ENCODE measurements at places on chromosomes 7 and 10.

- DNase-seq, result no peak
Observed at GRCh38 chr7:55156919-55157763, 138.3 kb downstream of the EGFR start.

- peak; percentile 2 for DNase-seq
Observed at GRCh38 chr10:29734962-29735627, 100.3 kb upstream of the SVIL start.

- no peak for DNase-seq
Observed at GRCh38 chr7:102260856-102261255, 25.8 kb upstream of the SH2B2 start.

GRCh38 chr7:87475359-87476178 lies at the start of gene ABCB4:
TSS of gene ABCB4 (minus strand) at chr7:87475680. CDS start at chr7:87475465, 215 bp downstream.
- DNase-seq, result no peak

DNA sequence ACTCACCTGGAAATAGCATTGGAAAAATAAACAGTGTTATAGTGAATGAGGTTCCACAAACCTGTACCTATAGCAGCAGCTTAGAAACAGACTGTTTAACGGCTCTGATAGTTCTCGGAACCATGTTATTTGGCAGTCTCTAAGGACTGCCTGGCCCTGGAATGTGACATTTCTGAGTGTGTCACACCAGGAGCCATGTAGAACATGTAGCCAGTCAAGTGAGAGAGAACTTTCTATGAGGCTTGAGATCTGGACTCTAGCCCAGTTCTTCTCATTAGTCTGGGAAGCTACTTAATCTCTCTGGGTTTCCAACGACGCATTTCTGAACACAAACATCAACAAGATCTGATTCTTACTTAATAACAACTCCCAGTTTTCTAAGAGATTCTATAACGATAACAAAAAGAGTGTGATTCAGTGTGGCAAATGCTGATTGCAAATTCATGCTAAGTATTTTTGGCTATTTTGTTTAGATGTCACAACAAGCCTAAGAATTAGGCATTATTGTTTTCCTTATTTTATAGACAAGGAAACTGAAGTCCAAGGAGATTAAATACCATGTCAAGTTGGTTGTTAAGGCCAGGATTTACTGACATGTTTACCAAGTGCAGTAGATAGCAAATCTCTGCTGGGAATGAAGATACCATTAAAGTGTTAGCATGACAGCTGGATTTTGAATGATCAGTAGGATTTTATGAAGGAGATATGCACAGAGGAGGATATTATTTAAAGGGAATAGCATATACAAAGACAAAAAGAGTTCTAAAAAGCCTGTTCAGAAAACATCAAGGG lies 47.2 kb downstream of the APBB1IP start:
- no peak for DNase-seq

DNA sequence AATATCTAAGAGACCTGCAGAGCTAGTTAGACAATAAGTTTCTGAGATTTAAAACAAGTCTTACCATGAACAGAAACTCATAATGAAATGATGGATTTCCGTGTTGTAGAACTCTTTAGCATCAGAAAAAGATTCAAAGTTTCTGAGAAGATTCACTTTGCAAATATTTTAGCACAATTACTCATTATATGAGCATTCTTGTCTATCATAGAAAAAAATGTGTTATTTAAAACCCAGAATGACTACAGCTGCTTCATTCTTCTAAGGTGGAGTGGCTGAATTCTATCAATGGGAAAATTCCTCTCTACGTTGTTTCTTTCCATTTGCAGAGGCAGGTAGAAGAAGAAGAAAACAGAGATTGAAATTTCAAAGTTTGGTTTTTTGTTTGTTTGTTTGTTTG lies 21.0 kb upstream of the RALA start:
- DNase-seq, result no peak

DNA sequence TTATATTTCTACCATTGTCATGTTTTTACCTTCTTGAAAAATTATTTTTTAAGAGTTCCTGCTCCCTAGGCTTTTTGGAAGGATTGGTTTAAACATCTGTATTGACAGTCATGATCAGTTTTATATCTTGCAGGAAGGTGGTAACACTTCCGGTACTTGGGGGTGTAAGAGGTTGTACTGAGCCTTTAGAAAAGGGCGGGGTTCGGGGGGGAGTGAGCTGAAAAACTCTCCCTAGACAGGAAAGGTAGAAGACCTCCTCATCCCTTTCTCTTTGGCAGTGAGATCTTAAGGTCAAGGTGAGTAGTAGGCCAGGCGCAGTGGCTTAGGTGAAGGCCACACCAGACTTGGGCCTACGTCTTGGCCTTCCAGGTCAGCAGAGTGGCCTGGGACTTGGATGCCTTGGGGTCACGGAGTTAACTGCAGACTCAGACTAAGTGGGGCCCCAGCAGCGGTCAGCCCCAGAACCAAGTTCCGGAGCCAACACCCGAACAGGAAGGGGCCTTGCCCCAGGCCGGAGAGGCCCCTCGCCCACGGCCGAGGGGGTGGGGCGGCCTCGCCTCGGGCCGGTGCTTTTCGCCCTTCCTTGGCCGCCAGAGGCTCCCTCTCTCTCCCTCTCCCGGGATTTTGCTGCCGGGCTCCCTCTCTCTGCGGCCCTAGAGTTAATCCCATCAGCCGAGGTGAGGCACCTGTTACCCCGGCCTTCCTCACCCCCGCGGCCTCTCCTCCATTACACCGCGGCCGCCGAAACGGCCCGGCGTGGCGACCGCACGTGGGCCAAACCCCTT lies at the start of gene PPP1R9A:
Gene PPP1R9A (plus strand): TSS at position 569 of the 785 bp plus-strand sequence. CDS start 2,520 bp downstream, outside the sequence.
- DNase-seq, result peak; percentile 72

- no peak for DNase-seq
Observed at GRCh38 chr10:43698156-43698555, 49.5 kb upstream of the ZNF32 start.

GRCh38 chr10:35503578-35503977 lies 101.6 kb upstream of the GJD4 start:
- no peak for DNase-seq

DNA sequence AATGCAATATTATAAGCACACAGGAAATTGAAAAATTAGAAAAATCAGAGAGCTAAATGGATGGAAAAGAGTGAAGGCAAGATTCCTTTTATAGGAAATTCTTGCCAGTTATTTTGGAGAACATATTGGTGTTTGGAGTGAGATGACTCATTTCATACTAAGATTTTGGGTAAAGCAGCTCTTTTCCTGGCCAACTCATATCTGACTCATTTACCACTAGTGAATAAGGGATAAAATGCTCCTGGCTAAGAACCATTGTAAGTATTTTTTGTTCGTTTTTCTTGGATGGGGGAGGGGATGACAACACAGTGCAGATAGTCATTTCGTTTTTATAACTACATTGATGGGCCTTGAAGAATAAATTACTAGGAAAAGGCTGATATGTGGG lies 139.3 kb downstream of the TWIST1 start:
- DNase-seq, result no peak

DNA sequence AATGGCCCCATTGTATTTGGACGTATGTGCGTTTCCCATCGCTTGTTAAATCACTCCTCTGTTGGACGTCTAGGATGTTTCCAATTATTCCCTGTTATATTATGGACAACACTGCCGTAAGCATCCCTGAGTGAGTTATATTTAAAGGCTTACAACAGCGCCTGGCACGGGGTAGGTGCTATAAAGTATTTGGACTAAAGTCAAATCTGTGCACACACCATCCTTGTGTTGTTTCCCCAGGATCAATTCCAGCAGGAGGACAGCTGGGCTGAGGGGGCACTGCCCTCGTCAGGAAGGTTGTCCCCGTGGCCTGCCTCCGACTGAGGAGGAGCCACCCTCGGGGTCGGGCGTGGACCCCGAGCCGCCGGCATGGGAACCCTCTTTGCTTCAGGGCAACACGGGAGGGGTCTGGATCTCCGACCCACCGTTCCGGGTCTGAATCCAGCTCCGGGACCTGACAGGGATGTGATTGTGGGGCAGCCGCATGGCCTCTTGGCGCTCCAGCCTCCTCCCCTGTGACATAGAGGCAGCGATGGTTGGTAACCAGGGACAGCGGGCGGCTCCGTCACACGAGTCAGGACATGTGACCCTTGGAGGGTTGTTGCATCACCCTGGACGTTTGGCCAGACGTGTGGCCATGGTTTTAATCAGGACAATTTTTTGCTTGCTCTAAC lies 1.5 kb upstream of the JAKMIP3 start:
- no peak for DNase-seq

DNA sequence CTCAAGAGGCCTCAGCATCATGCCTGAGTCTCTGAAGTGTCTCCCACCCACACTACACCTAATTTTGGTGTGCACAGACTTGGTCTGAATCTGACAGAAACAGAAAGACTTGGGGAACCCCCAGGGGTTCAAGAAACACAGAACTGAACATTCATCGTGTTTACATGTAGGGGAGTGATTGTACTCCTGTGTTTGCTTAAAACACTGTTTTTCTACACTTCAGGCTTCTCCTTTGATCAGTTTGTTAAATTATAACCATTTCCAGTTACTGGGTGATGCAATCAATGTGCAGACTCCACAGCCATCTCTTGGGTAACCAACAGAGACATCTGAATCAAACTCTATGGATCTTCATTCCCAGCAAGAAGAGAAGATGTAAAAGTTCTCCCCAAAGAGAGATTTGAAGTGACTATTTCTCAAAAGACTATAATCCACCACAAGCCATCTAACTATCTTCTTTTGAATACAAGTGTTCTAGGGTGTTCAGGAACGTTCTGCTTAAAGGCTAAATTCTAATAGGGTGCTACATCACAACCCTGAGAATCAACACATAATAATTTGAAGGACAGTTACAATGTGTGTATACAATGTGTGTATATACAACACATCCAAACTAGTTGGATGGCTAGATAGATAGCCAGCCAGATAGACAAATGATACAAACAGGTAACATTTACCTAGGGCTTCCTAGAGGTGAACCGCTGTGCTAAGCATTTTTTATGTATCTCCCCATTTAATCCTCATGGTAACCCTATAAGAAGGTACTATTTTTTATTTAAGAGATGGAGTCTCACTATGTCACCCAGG lies 34.2 kb downstream of the DNAJC12 start:
- no peak for DNase-seq

- no peak for DNase-seq
Observed at GRCh38 chr10:93629647-93630305, 17.4 kb downstream of the PDE6C start.

DNA sequence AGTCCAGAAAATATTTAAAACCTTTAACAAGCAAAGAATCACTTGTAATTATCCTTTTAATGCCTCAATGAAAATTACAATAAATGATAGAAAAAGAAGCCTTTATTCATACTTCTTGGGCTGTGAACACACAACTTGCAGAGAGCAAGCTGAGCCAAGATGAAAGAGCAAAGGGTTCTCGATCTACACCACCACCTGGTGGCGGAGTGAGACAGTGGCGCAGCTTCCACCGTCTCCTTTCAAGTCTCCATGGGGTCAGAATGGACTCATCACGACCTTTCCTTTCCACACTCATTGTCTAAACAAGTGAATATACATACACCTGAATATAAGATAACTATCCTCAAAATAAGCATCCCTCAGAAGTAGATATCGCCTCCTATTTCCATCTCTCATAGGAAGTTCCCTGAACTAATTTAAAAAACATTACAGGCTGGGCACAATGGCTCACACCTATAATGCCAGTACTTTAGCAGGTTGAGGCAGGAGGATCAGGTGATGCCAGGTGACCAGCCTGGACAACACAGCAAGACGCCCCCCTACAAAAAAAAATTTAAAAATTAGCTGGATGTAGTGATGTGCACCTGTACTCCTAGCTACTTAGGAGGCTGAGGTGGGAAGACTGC lies 40.7 kb downstream of the ATE1 start:
- DNase-seq, result peak; percentile 16

DNA sequence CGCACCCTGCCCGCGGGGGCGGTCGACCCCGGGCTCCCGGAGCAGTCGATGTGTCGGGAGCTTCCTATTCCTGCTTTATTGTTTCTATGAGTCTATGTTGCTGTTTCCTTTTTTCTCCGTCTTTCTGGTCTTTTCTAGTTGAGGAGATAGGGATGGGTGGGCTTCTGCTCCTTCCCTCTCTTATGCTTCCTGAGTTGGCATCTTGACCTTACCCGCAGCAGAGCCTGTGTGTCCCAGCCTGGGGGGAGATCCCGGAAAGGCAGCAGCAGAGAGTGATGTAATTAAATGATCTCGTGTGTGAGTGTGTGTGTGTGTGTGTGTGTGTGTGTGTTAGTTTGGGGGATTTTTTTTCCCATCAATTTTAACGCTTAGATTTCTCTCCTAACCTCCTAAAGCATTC lies 486 bp upstream of the SORCS1 start:
- DNase-seq, result no peak

DNA sequence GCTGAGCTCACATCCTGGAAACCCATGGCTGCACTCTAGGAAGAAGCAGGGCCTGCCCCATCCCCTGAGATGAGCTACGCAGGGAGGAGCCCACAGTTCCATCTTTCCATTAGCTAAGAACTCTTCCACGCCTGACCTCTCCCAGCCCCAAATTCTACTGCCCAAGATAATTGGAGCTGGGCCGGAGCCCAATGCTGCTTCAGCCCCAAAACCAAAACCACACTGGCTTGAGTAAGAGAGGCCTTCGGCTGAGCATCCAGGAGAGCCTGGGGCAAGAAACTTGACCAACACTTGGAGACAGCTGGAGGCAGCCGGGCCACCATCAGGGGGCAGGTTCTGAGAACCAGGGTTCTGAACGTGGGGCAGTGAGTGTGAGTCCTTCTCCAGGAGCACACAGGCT lies 116.1 kb upstream of the ZMIZ1 start:
- no peak for DNase-seq

- no peak for DNase-seq
Observed at GRCh38 chr7:158396301-158396905, 191.2 kb downstream of the PTPRN2 start.

DNA sequence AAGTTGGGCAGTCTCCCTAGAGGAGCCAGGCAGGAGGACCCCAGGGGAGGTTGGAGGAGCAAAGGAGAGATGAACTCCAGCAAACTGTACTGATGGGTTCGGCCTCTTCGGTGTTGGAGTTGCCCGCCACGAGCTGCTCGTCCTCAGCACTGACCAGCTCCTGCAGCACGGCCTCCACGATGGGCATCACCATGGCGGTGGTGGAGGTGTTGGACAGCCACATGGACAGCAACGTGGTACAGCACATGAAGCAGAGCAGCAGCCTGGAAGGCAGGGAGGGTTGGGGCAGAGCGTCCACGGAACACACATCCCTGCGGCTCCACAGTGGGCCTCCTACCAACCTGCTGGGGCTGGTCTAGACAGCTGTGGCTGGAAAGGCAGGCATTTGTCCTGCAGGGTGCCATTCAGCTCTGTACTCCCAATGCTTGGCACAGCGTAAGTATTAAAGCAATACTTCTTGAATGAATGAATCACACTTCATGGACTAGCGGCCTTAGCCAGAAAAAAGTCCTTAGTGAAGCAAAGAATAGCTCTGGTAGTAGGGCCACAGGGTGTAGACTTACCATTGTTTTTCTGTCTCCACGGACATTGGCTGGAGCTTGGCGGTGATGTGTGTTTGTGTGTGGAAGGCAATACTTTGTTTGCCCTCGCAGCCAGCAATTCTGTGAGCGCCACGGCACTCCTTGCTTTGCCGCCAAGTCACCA lies 21.8 kb downstream of the SLC13A4 start:
- DNase-seq, result no peak

All from NCI-H526 treated with DMSO at 0.1 percent for 48 hours (cell line).